ENCODE measurements at places on chromosomes 3 and 15. TPM values are rescaled to one million over a fixed set of nuclear protein-coding genes. Genes with fewer than 3 reads are reported as not detected.

DNA sequence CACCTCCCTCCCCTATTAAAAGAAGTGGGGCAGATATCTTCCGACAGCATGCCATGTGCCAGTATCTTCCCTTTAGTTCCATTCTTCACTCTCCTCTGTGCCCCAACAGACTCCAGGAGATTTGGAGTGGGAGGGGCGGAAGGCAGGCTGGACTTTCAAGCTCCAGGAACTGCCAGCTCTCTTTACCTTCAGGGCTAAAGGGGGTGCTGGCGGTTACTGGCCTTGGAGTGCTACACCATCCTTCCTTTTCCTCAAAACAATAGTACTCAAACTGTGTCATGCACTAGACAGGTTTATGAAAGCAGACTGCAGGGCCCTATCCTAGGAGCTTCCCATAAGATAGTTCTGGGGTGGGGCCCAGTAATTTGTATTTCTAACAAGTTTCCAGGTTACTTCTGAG is 6.0 kb downstream of the LINS1 start:
- H3K27me3 ChIP-seq, result no peaks in the 10 kb centered on the region
- H3K4me3 ChIP-seq, result no peak overlapping the region
- peaks cover 1% of the 10 kb centered on the region for H3K36me3 ChIP-seq
- peaks cover 8% of the 10 kb centered on the region for H3K4me1 ChIP-seq

DNA sequence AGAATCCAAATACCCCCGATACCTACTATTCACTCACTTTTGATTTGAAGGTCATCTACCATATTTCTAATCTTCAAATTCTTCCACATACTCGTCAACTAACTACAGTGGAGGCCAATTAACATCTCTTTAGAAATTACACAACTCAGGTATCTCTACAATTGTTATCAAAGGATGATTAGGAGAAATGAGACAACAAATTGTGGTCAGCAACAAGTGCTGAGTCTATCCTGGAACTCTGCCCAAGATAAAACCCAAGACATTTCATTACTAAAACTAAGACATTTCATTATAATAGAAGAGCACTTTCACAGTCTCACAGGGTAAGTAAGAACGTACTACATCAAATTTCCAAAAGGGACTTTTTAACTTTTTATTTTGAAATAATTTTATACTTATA is 100.0 kb downstream of the TBC1D5 start:
- no peaks in the 10 kb centered on the region for H3K27me3 ChIP-seq
- H3K27ac ChIP-seq, result no peak overlapping the region
- H3K36me3 ChIP-seq, result no peaks in the 10 kb centered on the region
- peaks cover 57% of the 10 kb centered on the region for H3K4me1 ChIP-seq
- no peak for DNase-seq

GRCh38 chr3:14210843-14211594 is 32.4 kb downstream of the LSM3 start:
- no peak for DNase-seq
- H3K27me3 ChIP-seq, result no peaks in the 10 kb centered on the region
- H3K36me3 ChIP-seq, result no peaks in the 10 kb centered on the region
- no peak overlapping the region for H3K4me3 ChIP-seq

DNA sequence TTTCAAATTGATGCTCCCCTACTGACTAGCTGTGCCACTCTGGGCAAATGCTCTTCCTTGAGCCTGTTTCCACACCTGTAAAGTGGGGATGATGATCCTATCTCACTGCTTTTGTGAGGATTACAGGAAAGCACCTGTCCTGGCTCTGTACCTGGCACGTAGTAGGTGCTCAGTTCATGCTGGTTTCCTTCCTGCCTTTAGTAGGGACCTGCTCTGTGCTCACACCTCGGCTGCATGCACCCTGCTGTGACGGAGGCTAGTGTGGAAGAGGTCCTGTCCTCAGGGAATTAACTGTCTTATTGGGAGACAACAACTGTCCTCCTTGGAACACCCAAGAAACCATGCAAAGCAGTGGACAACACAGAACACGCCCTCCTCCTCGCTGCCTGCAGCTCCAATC is 61.8 kb downstream of the RPL39L start:
- no peak overlapping the region for H3K27ac ChIP-seq
- no peak overlapping the region for H3K4me3 ChIP-seq
- no peaks in the 10 kb centered on the region for H3K4me1 ChIP-seq
- peaks cover 37% of the 10 kb centered on the region for H3K36me3 ChIP-seq
- H3K27me3 ChIP-seq, result no peaks in the 10 kb centered on the region
- no peak for DNase-seq

- DNase-seq, result no peak
- peak overlapping the region; percentile 63 for H3K27ac ChIP-seq
- H3K36me3 ChIP-seq, result no peaks in the 10 kb centered on the region
- peaks cover 3% of the 10 kb centered on the region for H3K4me1 ChIP-seq
- H3K27me3 ChIP-seq, result no peaks in the 10 kb centered on the region
Observed at GRCh38 chr15:83068054-83068453, 1.0 kb upstream of the BTBD1 start.

DNA sequence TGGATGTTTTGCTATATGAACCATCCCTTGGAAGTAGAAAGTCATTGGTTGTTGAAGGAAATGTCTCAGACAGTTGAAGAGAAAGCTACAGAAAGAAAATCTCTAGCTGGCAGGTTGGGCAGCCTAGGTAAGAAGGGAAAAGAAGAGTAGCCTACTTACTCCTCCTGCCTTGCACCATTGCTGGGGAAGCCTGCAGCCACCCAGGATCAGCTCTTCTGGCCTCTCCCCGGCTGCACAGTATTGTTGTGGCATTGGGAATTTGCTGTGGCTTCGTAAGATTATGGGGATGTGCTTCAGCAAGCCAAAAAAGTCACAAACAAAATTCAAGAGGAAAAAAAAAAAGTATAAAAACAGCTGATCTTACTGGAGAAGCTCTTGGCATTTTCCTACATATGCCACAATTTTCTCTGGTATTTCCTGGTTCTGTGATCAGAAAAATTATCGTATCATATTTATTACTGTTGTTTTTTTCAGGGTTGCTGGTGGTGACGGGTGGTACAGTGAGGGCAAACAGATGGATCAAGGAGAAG is 154.2 kb downstream of the TIGIT start:
- DNase-seq, result no peak
- H3K4me3 ChIP-seq, result no peak overlapping the region
- H3K4me1 ChIP-seq, result peaks cover 13% of the 10 kb centered on the region
- no peak overlapping the region for H3K27ac ChIP-seq
- H3K27me3 ChIP-seq, result peaks cover 27% of the 10 kb centered on the region

Gene CLDN18
- not detected for total RNA-seq

DNA sequence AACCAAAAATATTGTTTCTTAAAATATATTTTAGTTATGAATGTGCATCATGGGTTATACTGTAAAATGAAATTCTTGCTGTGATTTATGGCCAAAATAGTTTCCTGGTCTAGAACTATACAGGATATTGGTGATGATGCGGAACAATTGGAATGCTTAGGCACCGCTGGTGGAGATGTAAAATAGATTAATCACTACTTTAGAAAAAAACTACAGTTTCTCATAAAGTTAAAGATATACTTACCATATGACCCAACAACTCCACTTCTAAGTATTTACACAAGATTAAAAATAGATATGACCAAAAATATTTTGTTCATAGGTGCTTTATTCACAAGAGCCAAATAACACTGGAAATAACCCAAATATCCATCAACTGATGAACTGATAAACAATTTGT is 126.7 kb downstream of the TUSC7 start:
- H3K36me3 ChIP-seq, result no peaks in the 10 kb centered on the region
- DNase-seq, result no peak
- H3K4me3 ChIP-seq, result no peak overlapping the region
- no peaks in the 10 kb centered on the region for H3K4me1 ChIP-seq
- no peak overlapping the region for H3K27ac ChIP-seq

DNA sequence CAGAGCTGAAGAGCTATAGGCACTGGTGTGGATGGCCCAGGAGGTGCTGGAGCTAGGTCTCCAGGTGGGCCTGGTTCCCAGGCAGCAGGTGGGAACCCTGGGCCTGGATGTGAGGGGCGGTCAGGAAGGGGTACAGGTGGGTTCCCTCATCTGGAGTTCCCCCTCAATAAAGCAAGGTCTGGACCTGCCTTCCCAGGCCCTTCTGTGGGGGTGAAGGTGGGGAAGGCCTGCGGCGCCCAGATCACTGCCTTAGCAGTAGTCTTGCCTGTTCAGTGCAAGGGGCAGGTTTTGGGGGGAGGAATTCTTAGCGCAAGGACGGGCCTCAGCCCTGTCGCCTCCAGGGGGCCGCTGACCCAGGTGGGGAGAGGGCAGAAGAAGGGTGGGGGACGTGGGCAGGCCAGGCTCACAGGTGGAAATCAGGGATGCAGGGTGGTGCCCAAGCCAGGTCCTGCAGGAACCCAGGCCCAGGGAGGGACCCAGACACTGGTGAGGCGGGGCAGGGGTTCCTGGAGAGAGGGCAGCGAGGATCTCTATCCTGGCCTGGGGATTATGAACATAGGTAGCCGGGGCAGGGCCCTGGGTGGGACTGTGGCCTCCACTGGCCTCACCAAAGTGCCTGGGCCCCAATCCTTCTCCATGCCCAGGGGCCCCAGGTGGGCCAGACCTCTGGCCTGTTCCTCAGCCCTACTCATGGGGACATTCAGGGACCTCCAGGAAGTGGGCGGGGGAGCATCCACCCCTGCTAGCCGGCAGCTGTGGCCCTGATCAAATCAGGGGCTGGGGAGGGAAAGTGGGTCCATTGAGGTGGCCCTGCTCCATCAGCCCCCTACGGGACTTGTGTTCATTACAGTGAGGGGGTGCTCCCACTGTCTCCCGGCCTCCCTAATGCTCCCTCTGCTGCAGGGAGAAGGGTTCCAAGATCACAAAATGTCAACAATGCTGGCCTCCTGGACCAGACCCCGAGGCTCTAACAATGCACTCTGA is 25.3 kb downstream of the HDAC11 start:
- H3K4me1 ChIP-seq, result peaks cover 60% of the 10 kb centered on the region
- no peaks in the 10 kb centered on the region for H3K36me3 ChIP-seq
- peak overlapping the region; percentile 84 for H3K27ac ChIP-seq
- H3K27me3 ChIP-seq, result no peaks in the 10 kb centered on the region
- DNase-seq, result no peak
- no peak overlapping the region for H3K4me3 ChIP-seq

- no peak for DNase-seq
- peaks cover 21% of the 10 kb centered on the region for H3K36me3 ChIP-seq
- H3K27ac ChIP-seq, result no peak overlapping the region
- H3K27me3 ChIP-seq, result no peaks in the 10 kb centered on the region
- H3K4me3 ChIP-seq, result no peak overlapping the region
Observed at GRCh38 chr3:127784283-127784682, 38.0 kb downstream of the MGLL start.

- no peak within 1 kb of the TSS for H3K4me3 ChIP-seq
- H3K27me3 ChIP-seq, result peaks cover 34% of the 10 kb centered on the region
- H3K36me3 ChIP-seq, result no peaks in the 10 kb centered on the region
- no peak for DNase-seq
Observed at GRCh38 chr3:6860954-6861624, at the start of gene GRM7. Gene GRM7 (plus strand): TSS chr3:6861115.

Gene MESP2
- not detected for total RNA-seq

- no peak for DNase-seq
- H3K4me3 ChIP-seq, result no peak overlapping the region
- H3K4me1 ChIP-seq, result no peaks in the 10 kb centered on the region
- H3K27ac ChIP-seq, result no peak overlapping the region
- peaks cover 61% of the 10 kb centered on the region for H3K27me3 ChIP-seq
Observed at GRCh38 chr15:45088801-45089711, 24.9 kb downstream of the DUOX2 start.

DNA sequence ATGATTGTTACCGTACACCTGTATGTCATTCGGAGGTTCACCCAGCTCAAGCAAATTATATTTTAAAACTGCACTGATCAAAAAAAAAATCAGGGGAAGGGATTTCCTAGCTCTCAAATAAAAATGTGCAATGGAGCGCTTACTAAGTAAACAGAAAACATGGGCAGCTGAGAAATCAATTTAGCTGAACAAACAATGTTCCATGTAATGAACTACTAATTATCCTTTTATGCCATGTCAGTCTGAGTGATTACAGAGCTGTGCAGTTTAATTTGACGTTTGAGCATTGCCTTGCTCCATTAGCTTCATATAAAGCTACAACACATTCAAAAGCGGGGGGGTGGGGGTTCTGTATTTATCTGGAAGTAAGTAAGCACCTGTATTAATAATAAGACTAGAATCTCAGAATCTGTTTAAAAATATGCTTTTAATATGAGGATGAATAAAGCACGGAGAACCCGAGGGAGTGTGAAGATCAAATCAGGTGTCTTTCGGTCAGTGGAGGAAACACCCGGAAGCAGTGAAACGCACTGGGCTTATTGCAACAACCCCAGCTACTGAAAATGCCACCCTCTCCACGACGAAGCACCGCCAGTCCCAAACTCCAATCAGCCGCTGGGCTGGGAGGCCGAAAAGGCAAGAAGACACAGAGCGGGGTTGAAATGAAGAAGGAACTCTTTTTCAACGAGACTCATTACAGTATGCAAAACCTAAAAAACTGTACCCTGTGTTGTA is 196.5 kb upstream of the ATP11B start:
- peaks cover 20% of the 10 kb centered on the region for H3K27me3 ChIP-seq
- H3K4me1 ChIP-seq, result no peaks in the 10 kb centered on the region
- no peak overlapping the region for H3K4me3 ChIP-seq

Gene PODXL2
- 5.9 TPM for total RNA-seq

DNA sequence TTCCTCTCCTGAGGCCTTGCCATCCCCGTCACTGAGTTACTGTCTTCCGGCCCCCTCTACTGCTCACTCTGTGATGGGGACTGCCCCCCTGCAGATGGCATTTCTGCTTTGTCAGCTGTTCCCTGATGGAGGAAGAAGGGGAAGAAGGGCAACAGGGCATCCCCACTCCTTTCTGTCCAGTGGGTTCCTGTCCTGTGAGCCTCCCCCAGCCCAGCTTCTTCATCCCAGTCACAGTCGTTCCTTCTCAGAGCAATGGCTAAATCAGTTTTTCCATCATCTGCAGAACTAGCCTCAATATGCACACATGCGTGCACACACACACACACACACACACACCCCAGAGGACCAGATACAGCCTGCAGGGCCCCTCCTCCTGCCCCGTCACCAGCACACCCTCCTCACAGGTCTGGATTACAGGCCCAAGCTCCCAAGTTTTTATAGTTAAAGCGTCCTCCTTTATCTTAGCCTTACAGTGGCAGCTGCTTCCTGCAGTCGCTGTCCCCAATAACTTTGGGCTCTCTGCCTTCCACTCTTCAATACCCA is 21.4 kb downstream of the ALDH1L1 start:
- H3K4me1 ChIP-seq, result no peaks in the 10 kb centered on the region
- H3K36me3 ChIP-seq, result no peaks in the 10 kb centered on the region
- no peak overlapping the region for H3K27ac ChIP-seq
- no peak for DNase-seq
- H3K27me3 ChIP-seq, result peaks cover 23% of the 10 kb centered on the region
- no peak overlapping the region for H3K4me3 ChIP-seq
